ENCODE measurements at places on chromosomes 3 and 15. TPM values are rescaled to one million over a fixed set of nuclear protein-coding genes. Genes with fewer than 3 reads are reported as not detected.

NME9 gene
- total RNA-seq, result 2.3 TPM

- DNase-seq, result no peak
These were observed 121.1 kb upstream of the ACP3 start for GRCh38 chr3:132196113-132196512.

GRCh38 chr3:159881828-159882309 is 106.8 kb upstream of the IL12A start:
- no peak for DNase-seq

GRCh38 chr3:126111566-126112475 is 27.9 kb upstream of the SLC41A3 start:
- no peak for DNase-seq

XXYLT1 gene
- 24.2 TPM for total RNA-seq

VPS39 gene
- total RNA-seq, result 52.3 TPM

GRCh38 chr15:28079313-28079969 is 19.7 kb downstream of the OCA2 start:
- DNase-seq, result no peak

Measured in occipital lobe (tissue), 3 donors.